ENCODE measurements at places on chromosomes 2 and 18.

- ATAC-seq, result no peak
These were observed 559 bp downstream of the IMMT start for GRCh38 chr2:86194751-86195054.

DNA sequence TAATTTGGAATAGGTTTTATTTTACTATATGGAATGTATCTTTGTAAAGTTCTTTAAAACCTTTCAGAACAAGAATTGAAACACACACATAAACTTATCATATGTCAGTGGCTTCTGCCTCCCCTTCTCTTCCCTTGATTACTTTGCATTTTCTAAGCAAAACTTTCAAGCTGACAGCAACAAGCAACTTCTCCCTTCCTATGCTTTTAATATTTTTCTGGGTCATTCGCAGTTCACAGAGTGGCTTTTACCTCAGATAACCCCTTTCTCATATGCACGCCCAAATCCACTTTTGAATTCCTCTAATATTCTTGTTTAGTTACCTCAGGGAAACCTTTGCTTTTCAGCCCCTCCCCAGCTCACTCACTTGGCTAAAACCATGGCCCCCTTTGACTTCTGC is 36.7 kb upstream of the CDC42EP3 start:
- ATAC-seq, result no peak

GRCh38 chr2:85439986-85440385 is 21.5 kb downstream of the SH2D6 start:
- ATAC-seq, result no peak

- no peak for ATAC-seq
These were observed 54.8 kb upstream of the ZC3H15 start for GRCh38 chr2:186431306-186431705.

- no peak for ATAC-seq
These were observed 698.1 kb upstream of the NXPH2 start for GRCh38 chr2:139478165-139478914.

GRCh38 chr18:41745166-41746049 is 209.6 kb upstream of the PIK3C3 start:
- ATAC-seq, result peak; percentile 95

GRCh38 chr2:205965707-205966106 is 120.3 kb downstream of the INO80D start:
- ATAC-seq, result no peak

DNA sequence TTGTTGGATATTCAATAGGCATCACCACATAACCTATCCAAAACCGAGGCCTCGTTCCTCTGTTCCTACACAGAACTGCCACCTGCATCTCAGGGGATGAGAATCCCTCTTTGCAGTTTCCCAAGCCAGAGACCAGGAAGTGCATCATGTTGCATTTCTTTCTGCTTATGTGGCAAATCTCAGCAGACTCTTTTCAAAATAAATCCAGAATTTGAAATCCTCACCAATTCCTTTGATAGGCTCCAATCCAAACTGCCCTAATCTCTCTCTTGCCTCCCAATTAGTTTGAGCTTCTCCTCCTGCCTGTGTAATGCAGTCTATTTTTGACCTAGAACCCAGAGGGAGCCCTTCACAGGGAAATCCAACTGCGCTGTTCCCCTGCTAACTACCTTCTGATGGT is 215.5 kb downstream of the RNF144A start:
- no peak for ATAC-seq

DNA sequence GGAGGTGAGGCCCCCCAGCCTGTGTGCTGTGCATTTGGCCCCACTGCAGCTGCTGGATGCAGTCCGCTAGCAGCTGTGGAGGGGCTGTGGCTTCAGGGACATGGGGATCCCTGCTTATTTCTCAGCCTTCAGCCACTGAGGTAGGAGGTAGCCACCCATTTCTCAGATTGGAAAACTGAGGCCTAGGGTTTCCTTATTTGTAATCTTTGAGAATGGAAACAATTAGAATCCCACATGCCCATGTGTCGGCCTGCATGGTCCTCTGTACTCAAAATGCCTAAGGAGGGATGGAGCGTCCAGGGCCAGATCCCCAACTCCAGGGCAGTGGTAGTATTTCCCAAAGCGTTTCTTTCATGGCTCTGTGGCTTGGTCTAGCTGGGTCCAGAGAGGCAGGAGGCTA is 42.1 kb downstream of the TOGARAM2 start:
- ATAC-seq, result no peak

GRCh38 chr2:240374085-240374907 is 61.2 kb upstream of the GPC1 start:
- ATAC-seq, result peak; percentile 73

GRCh38 chr2:85844486-85844885 is 44.3 kb downstream of the ST3GAL5 start:
- ATAC-seq, result no peak

GRCh38 chr18:80252136-80252535 is 4.8 kb upstream of the PARD6G start:
- ATAC-seq, result no peak

DNA sequence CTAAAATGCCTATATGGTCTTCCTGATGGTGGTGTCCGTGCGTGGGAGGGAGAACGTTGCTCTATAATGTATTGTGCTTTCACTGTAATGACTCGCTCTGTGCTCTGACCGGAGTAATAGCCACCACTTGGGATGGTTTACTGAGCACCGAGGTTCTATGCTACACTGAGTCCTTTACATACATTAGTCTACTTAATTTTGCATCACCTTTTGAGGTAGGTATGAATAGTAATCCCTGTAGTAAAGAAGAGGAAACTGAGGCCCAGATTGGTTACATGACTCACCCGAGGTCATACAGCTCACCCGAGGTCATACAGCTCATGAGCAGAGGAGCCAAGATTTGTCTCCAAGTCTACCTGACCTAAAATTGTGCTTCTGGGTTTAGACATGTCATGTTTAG is 79.5 kb downstream of the ARMC9 start:
- no peak for ATAC-seq

GRCh38 chr2:70978341-70979179 is at the start of gene ANKRD53:
Gene ANKRD53 (plus strand): TSS chr2:70978630. CDS start chr2:70978646, 16 bp downstream.
- ATAC-seq, result peak; percentile 57

- no peak for ATAC-seq
These were observed 65.6 kb upstream of the CD302 start for GRCh38 chr2:159863526-159864160.

DNA sequence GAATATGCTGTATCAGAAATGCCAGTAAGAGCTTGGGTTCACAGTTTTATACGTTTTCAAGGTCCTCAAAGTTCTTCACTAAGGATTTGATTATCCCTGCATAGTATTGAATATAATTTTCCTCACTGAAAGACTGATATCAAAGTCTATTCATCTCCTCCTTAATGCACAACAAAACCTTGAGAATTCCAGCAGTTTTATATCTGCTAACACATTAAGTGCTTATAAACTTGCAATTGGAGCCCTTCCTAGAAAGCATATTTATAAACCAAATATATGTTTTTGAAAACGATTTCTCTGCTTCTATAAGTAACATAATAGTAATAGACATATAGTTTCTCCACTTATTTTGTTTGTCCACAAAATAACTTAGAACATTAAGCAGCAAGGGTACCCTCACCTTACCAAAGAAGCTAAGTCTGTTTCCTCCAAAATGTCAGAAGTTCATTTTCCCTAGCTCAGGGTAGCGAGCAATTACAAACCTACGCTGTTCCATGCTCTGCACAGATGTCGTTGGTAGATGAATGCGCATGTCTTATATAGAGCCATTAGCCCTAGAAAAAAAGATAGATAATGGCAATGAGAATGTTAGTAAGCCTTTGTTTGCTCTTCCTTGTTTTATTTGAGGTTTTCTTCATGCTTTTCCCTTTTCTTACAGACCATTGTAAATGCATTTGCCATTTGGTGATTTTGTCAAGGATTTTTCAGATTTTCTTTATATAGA is 213.2 kb downstream of the RBM43 start:
- ATAC-seq, result no peak

DNA sequence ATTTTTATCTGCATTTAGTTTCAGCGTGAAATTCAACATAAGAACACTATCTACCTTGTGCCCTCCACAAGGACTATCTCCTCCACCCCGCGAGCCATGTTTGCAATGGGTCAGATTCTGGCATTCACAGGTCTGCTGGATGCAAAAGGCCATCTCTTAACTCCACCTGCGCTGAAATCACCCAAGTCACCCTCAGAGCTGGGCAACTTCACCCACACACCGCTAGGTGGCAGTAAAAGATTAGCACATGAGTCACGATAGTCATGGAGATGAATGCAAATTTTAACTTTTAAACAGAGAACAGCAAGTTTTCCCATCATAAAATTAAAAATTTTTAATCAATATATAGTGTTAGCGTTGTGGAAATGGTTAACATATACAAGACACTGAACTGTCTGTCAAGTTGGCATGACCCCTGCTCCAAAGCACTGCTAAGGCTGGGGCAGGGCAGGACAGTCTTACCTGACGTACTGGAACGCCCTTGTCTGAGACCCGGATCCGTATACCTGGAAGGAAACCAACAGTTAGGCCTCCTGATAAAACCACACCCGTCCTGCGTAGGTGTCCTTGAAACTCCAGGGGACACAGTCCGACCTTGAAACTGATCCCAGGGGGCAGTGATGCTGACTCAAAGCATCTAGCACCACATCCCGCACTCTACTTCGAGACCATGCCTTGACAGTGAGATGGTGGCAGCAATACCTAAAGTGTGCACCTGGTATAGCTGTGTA is 89.6 kb downstream of the UXS1 start:
- peak; percentile 80 for ATAC-seq

- ATAC-seq, result peak; percentile 70
These were observed 555.0 kb upstream of the TMEFF2 start for GRCh38 chr2:192749611-192750200.

GRCh38 chr2:120960770-120961366 is 225.2 kb downstream of the GLI2 start:
- ATAC-seq, result peak; percentile 72

- no peak for ATAC-seq
These were observed 80.8 kb downstream of the KIF5C start for GRCh38 chr2:148955798-148956197.

- ATAC-seq, result no peak
These were observed 17.3 kb upstream of the EPC2 start for GRCh38 chr2:148627224-148627623.

GRCh38 chr2:39540414-39540813 is 103.3 kb upstream of the MAP4K3 start:
- ATAC-seq, result no peak

DNA sequence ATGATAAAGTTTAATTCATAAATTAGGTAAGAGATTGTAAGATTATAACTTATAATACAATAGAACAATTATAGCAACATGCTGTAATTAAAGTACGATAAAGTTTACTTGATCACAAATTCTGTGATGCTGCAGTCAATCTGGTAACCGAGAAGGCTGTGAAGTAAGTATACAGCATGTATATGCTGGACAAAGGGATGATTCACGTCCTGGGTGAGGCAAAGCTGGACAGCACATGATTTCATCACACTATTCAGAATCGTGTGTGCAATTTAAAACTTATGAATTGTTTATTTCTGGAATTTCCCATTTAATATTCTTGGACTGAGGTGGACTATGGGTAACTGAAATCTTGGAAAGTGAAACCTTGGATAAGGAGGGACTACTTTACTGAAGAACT is 522.2 kb upstream of the CNTNAP5 start:
- peak; percentile 98 for ATAC-seq

GRCh38 chr2:187552828-187553681 is 1.2 kb downstream of the TFPI start:
- ATAC-seq, result no peak

- no peak for ATAC-seq
These were observed 57.6 kb upstream of the SERTAD2 start for GRCh38 chr2:64711252-64711800.

- ATAC-seq, result no peak
These were observed 48.9 kb downstream of the ZNF385B start for GRCh38 chr2:179812501-179812900.

GRCh38 chr2:45121236-45121927 is 112.1 kb upstream of the SIX2 start:
- ATAC-seq, result no peak

- ATAC-seq, result no peak
These were observed 372.7 kb downstream of the FBXO15 start for GRCh38 chr18:73774811-73775509.

GRCh38 chr18:5972298-5972697 is 77.0 kb upstream of the TMEM200C start:
- ATAC-seq, result no peak

DNA sequence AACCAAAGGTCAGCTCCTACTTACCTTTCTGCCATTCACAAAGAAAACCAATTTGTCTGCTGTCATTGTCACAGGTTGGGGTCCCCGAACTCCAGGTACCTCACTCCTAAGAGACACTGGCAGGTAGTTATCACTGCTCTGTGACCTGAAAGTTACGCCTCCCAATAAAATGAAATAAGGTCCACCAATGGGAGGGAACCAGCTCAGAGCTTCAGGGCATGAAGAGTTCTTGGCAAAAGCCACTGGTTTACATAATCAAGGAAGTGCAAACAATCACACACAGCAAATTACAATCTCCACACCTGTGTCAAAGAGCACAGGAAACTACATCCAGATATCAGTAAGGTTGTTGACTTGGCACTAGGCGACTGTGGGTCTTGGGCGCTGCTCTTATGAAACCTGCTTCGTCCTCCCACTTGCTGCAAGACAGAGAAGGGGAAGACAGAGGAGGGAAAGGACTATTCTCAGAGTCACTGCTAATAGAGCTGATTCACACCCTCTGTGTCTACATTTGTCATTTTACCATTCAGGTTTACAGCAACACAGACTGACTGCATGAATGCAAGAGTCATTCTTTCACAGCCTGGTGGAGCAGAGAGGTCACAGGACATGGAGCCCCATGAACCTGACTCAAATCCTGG is at the start of gene XDH:
Gene XDH, minus strand, starts transcription at position 142 of the 641 bp plus-strand sequence. Its CDS starts 76 bp downstream, at position 66.
- no peak for ATAC-seq

- ATAC-seq, result no peak
These were observed 14.3 kb upstream of the FAHD2A start for GRCh38 chr2:95388091-95388692.

- no peak for ATAC-seq
These were observed 4.4 kb downstream of the XRCC5 start for GRCh38 chr2:216113572-216113971.

- no peak for ATAC-seq
These were observed 765 bp upstream of the ID2 start for GRCh38 chr2:8680822-8681760.

DNA sequence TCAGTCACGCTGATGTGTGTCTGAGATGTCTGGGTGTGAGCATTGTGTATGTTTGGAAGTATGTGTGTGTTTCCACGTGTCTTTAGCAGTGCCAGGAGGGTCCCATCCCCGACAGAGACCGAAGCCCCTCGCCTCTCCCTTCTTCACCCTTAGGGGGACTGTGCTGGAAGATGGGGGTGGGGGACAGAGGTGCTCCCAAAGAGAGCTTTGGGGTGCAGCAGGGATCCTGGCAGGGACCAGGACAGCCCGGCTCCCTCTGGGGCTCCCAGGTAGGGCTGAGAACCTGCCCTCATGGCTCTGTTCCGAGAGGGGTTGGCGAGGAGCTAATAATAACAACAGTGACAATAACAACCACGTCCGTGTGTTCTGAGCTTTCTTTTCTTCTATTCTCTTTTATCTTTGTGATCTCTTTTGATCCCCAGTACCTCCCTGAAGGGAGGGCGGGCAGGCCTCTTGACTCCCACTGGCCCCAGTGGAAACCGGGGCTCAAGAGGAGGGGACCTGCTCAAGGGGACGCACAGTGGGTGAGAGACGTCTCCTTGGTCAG is 57.6 kb downstream of the SMAD7 start:
- ATAC-seq, result no peak
